ENCODE measurements at places on chromosomes 2 and 18.
A peak's percentile ranks its signal among the peaks of the same experiment; 100 is the strongest.

- DNase-seq = no peak
Measured at GRCh38 chr2:166357068-166357949, 18.4 kb downstream of the SCN9A start.

DNA sequence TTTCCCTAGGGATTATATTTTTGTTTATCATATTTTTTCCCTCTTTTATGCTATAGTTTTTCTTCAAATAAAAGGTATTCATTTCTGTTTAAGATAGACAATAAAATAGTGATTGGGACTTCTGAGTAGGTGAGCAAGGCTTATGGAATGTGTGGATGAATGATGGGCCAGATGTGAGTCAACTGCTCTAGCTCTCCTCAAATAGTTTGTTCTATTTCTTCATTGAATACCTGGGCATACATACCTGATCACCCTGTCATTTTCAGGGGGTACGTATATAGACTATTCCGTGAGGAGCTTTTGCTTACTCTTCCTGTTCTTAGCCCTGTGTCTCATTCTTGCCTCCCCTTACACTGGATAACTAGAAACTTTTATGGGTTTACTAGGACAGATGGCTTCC lies 41.9 kb downstream of the BABAM2 start:
- DNase-seq = no peak

GRCh38 chr2:96888072-96889011 lies 18.5 kb upstream of the SEMA4C start:
- peak; percentile 70 for DNase-seq

DNA sequence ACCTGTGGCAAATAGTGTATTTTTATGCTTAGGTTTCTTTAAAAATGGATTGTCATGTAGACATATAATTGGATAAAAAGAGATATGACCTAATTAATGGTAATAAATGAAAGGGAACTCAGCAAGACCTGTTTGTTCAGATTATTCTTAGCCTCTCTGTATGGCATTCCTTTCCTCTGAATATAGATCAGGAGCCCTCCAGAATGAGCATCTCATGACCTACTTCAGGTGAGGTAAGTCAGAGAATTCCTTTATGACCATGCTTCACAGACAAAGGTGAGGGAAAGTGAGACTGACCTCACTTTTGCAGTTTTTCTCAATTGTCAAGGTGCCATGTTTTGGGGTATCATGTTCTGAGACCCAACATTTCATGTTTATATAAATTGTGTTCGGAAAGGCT lies 1744.3 kb upstream of the PIK3C3 start:
- no peak for DNase-seq

- no peak for DNase-seq
Measured at GRCh38 chr18:8928847-8929780, 173.4 kb upstream of the NDUFV2 start.
